CD4-positive, alpha-beta T cell treated with Interleukin-4 for 4 hours (primary cell): ENCODE measurements at places on chromosomes 4 and X.

- DNase-seq, result no peak
Observed at GRCh38 chr4:151700566-151701316, 60.1 kb downstream of the GATB start.

- DNase-seq, result no peak
Observed at GRCh38 chr4:75513526-75514130, 575 bp downstream of the RCHY1 start.

DNA sequence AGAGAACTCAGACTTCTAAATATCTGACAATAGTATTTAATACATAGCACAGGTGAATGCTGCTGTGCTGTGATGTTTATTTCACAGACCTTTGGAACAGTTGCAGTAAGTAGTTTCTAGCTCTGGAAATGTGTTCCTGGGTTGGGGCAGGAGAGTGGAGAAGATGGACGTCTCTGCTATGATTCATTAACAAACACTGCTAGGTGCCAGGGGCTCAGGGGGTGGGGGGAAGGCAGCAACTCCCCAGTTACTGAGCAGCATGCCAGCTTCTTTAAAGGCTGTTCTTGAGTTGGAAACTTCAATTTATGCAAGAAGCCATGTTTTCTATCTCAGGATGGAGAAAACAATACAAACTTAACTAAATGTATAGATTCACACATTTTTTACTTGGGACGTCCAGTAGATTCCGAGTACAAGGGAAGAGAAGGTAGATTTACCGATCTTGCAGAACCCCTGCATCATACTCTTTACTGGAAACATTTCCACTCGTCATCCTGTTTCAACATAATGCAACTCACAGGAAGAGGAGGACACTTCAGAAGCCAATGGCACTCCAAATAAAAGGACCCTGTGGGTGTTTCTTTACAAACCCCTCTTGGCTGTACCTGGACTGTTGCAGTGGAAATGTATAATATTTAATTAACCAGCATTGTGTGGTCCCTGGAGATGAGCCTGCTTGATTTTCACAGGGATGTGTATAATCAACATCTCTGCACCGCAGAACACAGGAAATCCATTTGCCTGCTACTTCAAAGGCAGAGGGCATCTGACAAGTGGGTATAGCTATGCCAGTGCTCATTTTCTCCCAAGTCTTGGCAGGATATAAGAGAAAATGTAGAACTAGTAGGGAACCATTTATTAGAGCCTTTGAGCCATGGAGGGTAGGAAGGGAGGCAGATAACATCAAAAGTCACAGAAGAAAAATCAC lies 171.4 kb downstream of the SH3KBP1 start:
- DNase-seq, result no peak

DNA sequence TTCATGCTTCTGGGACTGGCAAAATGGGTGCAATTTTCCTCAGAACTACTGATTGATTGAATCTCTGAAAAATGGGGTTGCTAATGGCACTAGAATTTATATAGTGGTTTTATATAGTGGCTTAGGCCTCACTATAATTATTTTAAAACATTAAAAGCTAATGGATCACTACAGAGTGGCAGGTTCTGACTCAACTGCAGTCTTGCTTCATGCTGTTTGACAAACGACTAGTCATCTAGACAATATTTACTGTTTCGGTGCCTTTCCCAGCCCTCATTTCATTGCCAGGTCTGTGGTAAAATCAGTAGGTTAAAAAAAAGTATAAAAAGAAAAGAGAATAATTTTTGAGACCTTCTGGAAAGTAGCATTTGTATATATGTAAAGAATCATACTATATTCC lies 352.8 kb upstream of the ATOH1 start:
- no peak for DNase-seq

DNA sequence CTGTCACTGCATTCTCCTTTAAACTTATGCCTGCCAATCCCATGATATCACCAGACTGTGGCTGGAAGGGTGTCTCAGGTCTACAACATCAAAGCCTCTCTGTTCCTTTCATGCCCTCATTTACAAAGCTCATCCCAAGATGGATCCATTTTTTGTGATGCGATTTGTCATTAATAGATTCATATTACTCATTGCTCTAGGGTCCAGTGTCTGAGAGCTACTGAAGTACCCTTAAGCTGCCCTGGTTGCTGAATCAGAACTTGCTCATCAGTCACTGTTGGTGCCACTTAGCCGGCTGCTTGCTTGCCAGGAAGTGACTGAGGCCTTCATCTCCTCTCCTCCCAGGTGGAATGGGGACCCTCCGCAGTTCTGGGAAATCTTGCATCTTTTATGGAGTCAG lies 395.5 kb upstream of the BOD1L1 start:
- DNase-seq, result no peak

DNA sequence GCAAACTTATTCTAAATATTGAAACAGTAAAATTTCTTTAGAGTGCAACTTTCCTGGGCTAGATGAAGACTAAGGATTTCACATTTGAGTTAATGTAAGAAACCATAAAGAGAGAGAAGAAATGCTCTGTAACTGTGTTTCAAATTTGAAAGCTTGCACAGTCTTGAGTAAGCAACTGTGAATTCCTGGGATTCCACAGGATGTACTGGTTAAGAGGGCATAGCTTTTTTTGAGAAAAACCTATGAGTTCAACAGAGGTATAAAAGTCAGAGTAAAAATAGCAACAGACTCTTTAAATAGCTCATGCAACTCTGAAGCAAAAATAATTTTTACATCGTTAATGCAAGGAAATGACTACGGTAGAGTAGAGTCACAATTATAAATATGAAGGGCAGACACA lies 25.5 kb downstream of the ZNF330 start:
- DNase-seq, result no peak

GRCh38 chr4:26874110-26874509 lies 13.5 kb downstream of the STIM2 start:
- no peak for DNase-seq

GRCh38 chrX:107596651-107597050 lies 31.7 kb upstream of the PRPS1 start:
- no peak for DNase-seq

DNA sequence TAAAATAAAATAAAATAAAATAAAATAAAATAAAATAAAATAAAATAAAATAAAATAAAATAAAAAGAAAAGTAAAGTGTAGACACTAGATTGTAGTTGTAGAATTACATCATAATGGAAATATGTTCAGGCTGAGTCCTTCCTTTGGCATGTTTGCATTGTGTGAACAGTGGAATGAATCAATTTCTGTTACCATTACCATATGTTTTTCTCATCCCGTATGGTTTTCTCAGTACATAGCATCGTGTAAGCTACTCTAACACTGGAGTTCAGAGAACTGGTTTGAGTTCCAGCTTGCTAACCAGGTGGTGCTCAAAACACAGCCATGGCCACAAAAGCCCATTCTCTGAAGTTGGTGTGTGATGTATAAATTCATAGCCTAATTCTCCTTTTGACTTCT lies 45.9 kb downstream of the USP11 start:
- DNase-seq, result no peak

DNA sequence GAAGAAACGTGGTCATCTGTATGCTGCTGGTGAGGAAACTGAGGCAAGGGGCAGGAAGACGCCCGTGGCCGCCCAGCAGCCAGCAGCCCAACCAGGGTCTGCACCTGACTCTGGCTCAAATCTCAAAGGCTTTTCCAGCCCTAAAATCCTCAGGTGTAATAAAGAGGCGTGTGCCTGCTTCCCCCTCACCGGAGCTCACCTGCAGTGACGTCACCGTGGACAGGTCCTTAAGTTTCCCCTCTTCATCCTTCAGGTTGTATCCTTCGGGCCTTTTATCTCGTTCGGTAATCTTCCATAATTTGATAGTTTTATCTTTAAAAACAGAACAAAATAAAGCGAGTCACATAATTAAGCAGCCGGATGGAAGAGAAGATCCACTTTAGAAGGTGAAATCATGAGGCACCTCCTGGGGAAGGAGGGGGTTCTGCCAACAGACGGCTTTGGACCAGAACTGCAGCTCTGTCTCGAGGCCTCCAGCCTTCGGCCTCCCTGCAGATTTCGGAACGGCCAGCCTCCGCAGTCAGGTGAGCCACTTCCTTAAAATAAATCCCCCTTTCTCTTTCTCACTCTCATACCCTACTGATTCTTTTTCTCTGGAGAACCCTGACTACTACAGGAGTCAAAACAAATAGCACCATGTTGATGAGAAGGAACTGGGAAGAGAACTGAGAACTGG lies 96.7 kb downstream of the PPP2R2C start:
- no peak for DNase-seq

DNA sequence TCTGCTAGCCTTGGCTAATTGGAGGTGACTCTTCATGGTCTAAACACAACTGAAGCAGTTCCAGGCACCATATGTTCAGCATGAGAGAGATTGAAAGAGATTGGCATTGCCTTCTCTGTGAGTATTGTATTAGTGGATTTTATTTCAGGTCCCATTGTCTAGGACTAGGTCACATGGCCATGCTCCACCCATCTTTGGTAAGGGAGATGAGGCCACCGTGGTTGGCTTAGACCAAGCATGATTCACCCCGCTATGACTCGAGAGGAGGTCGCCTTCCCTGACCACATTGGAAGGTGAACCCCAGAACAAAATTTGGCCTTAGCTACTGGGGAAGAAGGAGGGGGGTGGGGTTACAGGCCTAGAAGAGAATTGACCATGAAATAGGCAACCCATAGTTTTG lies 109.9 kb upstream of the BCOR start:
- peak; percentile 4 for DNase-seq

DNA sequence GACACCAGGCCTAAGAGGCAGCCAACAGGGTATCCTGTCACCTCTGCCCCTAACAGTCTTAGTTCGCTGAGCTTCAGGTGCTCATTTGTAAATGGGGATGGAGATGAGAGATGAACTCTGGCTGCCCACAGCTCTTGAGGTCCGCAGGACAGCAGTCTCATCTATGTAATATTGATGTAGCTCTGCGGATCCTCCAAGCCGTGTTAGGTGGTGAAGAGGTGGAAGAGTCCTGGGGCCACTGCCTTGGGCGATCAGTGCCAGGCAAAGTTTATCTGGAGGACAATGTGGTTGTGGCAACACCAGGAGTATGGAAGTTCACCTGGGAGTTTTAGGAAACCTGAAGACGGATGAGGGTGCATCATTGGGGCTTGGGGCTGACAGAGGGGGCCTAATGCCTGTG lies 13.4 kb downstream of the TRO start:
- DNase-seq, result no peak

DNA sequence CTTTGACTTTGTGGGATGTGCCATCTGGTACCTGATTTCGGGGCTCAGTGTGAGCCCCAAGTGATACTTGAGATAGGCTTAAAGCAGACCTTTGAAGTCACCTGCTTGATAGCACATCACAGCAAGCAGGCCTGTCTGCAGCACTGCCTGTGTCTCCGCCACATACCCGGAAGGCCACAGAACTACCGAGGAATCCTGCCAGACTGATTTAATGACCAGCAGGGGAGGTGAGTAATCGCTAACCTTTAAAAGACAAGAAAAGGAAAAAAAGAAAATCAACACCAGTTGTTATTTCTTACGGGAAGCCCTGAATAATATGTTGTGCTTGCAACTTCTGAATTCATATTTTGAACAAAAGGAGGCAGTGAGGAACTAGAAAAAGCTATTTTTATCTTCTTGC lies 6.8 kb downstream of the PTCHD1 start:
- DNase-seq, result no peak

GRCh38 chr4:8324640-8325239 lies 55.2 kb downstream of the HTRA3 start:
- DNase-seq, result no peak

DNA sequence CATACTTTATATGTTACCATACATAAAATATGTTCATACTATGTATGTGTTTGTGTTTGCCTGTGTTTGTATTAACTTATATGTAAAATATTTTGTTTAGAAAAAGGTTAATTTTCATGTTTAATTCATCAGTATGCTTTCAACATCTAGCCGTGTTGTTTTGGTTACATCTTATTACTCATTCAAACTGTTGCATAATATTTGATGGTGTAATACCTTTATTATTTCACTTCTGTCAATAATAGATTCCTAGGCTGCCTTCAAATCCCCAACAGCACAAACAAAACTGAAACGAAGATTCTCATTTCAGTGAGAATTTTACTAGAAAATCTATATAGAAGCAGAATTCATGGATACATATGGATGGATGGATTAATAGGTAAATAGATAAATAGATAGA lies 462.3 kb upstream of the ADGRL3 start:
- no peak for DNase-seq

- DNase-seq, result no peak
Observed at GRCh38 chrX:71621603-71622002, 3.3 kb upstream of the CXCR3 start.

DNA sequence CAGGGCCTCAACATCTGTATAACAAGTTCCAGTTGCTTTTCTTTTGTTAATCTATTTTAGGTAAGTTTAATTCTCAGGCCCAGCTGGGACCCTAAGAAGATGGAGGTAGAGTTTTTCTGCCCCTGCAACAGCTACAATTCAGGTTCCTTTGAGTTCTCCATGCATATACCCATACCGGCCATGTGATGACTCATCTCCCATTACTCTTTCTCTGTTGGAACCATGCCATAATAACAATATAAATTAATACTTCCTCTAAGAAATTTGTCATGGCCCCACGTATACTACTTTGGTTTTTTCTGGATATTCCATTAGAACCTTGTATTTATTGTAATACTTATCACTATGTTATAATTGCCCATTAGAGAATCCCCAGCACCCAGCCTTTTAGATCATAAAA lies 1.3 kb upstream of the INTU start:
- no peak for DNase-seq

DNA sequence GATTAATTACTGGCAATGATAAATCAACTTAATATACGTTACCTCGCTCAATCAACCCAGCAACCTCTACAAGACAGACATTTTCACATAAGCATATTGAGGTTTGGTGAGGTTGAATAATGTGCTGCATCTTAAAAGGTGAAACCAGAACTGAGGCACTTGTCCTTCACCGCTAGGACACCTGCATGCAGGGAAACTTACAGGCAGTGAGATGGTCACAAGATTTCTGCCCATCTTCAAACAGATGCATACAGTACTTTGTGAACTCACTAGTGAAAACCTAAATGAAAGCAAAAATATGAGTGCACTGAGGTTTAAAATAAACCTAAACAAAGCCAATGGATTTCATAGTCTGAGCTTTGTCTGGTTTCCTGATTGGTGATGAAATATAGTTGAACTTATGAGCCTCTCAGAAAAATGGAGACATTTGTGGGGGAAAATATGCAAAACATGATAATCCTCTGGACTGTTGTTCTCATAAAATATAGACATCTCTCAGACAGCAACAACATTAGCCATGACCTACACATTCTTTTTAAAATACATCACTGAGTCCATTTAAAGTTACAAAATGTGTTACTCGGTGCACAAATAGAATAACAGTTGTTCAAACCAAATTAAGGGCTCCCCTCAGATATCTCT lies 20.9 kb upstream of the PRSS12 start:
- DNase-seq, result no peak
